Stimulated activated CD4-positive, alpha-beta T cell treated with anti-CD3 and anti-CD28 coated beads, Interleukin-2, amount 100 ng/mL, for 48 hours (primary cell): ENCODE measurements at places on chromosomes 13 and 19.

DNA sequence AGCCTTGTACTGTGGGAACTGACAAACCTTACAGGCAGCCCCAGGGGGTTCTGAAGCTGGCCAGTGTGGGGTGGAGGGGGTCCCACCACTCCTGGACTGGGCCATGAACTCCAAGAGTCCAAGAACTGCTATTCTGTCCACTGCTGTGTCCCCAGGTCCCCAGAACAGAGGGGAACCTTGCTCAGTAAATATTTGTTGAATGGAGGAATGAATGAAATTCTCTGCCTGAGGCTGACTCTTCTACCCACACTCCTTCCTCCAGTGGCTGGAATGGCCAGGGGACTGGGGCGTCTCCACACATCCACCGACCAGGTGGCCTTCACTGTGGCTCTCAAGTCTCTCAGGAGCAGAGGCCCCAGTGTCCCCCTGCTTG is 11.6 kb downstream of the WIZ start:
- no peak for DNase-seq

- no peak for DNase-seq
These were observed 16.0 kb downstream of the GNA15 start for GRCh38 chr19:3151563-3152418.

- no peak for DNase-seq
These were observed 85.4 kb upstream of the GPR183 start for GRCh38 chr13:99392470-99393135.

GRCh38 chr19:13095934-13096927 is 6.4 kb downstream of the LYL1 start:
- no peak for DNase-seq

- no peak for DNase-seq
These were observed 21.9 kb downstream of the AP3D1 start for GRCh38 chr19:2129486-2129885.

DNA sequence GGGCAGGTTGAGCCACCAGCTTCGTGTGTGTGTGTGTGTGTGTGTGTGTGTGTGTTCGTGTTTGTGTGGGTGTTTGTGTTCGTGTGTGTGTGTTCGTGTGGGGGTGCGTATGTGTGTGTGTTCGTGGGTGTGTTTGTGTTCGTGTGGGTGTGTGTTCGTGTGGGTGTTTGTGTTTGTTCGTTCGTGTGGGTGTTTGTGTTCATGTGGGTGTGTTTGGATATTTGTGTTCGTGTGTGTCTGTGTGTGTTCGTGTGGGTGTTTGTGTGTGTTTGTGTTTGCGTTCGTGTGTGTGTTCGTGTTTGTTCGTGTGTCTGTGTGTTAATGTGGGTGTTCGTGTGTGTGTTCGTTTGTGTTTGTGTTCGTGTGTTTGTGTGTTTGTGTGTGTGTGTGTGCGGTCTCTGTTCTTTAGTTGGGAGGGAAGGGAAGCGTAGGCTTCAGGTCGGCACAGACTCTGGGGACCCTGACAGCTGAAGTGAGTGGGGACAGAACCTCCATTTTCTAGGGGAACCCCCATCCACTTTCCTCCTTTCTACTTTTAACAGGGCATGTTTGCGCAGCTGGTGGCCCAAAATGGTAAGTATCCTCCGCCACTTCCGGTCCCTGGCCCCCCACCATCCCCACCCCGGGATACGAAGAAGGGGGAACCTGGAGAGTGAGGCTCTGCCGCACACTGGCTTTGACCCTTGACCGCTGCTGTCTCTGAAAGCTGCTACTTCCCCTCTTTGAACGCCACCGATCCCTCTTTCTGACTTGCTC is 1.6 kb downstream of the TNFSF9 start:
- no peak for DNase-seq

GRCh38 chr19:56301886-56302620 is 12.6 kb downstream of the ZSCAN5A start:
- no peak for DNase-seq

GRCh38 chr13:48775804-48776203 is 122.1 kb downstream of the CYSLTR2 start:
- no peak for DNase-seq

- no peak for DNase-seq
These were observed 15.7 kb downstream of the PLEKHF1 start for GRCh38 chr19:29680937-29681336.

DNA sequence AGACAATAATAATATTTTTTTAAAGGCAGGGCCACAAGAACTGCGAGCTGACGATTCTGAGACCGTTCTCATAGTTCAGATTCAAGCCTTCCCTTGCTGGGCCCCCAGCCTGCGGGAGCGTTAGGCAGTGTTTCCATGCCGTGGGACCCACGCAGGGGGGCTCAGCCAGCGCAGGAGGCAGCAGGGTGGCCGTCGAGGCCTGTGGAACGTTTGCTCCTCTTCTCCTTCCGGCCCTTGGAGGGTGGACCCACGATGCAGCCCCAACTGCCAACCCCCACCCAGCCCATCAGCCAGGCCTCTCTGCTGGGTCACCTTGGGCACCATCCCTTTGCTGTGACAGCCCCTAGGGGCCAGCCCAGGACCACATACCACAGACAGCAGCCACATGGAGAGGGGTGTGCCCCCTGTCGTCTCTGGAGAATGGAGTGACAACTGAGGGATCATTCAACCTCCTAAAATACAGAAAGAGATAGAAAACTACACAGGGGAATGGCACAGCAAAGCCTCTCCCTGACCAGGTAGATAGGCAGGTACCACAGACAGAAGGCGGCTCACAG is 46.8 kb downstream of the PDCD5 start:
- DNase-seq = no peak

DNA sequence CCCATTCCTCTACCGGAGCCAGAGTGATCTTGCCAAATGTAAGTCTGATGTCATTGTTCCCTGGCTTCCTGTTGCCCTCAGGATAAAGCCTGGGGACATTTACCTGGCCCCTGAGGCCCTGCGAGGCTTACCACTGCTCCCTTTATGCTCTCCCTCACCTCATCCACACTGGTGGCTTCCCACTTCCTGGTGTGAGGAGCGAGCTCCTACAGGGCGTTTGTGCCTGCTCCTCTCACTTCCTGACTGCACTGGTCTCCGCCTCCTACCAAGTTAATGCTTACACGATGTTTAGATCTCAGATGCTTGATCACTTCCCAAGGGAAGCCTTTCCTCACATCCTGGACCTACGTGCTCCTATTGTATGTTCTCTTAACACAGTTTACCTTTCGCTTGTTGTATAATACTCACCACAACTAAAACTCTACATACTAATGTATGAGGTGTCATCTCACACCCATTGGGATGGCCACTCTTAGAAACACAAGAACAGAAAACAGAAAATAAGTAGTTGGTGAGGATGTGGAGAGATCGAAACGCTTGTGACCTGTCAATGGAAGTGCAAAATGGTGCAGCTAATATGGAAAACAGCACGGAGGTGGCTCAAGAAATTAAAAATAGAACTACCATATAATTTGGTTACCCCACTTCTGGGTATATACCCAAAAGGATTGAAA is 177.6 kb downstream of the SHISA2 start:
- no peak for DNase-seq

- DNase-seq = no peak
These were observed 261.1 kb downstream of the TBC1D4 start for GRCh38 chr13:75220861-75221260.

- DNase-seq = peak; percentile 21
These were observed at the start of gene GNA15 for GRCh38 chr19:3135961-3136683. Gene GNA15 (plus strand): TSS chr19:3136033. CDS start chr19:3136451, 418 bp downstream.

GRCh38 chr19:2478278-2478755 is 2.4 kb downstream of the GADD45B start:
- no peak for DNase-seq

GRCh38 chr19:43575955-43576878 is 616 bp downstream of the PINLYP start:
- no peak for DNase-seq

DNA sequence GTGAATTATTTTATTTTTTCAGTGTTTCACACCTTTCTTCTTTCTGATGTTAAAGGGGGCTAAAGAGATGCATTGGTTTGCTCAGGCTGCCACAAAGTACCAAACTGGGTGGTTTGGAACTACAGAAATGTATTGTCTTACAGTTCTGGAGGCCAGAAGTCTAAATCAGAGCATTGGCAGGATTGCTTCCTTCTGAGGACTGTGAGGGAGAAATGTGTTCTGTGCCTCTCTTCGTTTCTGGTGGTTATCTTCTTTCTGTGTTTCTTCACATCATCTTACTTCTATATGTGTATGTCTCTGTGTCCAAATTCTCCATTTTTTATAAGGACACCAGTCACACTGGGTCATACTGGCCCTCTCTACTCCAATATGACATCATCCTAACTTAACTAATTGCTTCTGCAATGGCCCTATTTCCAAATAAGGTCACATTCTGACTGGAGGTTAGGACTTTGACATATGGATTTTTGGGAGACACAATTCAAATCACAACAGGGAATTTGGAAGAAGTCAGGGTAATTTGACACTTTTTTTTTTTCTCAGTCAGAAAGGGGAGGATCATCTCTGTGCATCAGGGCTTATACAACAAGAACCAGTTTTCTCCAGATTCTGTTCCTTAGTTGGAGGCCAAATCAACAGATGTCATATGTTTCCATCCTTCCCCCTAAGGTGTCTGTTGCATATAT is 188.2 kb downstream of the KCNRG start:
- no peak for DNase-seq

- DNase-seq = no peak
These were observed 102.5 kb downstream of the URI1 start for GRCh38 chr19:30044273-30045248.

DNA sequence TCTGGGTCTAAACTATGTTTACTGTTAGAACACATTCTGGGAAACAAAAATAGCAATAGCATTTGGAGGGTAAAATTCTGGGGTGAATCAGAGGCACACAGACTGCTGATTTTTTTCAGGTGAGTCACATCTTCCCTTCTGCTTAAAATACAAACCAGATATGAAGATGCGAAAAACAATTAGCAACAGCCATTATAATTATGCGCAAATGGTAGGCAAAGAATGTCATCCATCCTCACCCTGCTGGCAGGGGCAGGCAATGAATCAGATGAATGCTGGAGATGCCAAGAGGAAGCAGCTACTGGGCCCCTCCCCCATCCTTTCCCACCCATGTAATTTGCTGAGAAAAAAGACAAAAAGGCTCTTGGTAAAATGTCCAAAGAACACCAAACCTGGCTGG is 282.9 kb downstream of the KLF5 start:
- DNase-seq = no peak

DNA sequence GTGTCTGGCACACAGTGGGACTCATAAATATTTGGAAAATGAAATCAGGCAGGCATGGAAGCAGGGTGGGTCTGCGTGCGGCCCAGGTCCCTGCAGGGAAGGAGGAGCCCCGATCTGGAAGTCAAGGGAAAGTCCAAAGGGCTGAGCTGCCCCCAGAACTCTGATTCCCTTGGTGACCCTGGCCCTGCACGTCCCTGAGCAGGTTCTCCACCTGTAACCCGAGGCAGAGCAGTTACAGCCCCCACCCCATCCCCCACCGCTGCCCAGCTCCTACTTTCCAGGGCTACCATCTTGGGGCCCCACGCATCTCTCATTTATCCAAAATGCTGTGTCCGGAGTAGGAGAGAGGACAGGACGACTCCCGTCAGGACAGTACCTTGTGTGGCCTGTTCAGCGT is 2.1 kb downstream of the PLEKHF1 start:
- DNase-seq = no peak

- DNase-seq = no peak
These were observed 1146.3 kb upstream of the MIR17HG start for GRCh38 chr13:90201202-90201601.

GRCh38 chr13:114259974-114260373 is 21.4 kb upstream of the UPF3A start:
- no peak for DNase-seq

- DNase-seq = no peak
These were observed 1023.5 kb downstream of the PCDH17 start for GRCh38 chr13:58655086-58655485.

- DNase-seq = no peak
These were observed 23.3 kb downstream of the SIGLECL1 start for GRCh38 chr19:51274049-51274770.

- DNase-seq = no peak
These were observed 744 bp upstream of the ZNF584 start for GRCh38 chr19:58407658-58408151.

- no peak for DNase-seq
These were observed 12.2 kb downstream of the TJP3 start for GRCh38 chr19:3720349-3720917.
